ENCODE measurements at places on chromosomes 11 and 22. TPM values are rescaled to one million over a fixed set of nuclear protein-coding genes. Genes with fewer than 3 reads are reported as not detected.

Gene FAM227A
- 0.75 TPM for total RNA-seq

Gene CHRNA10
- total RNA-seq = 1.6 TPM

Gene ROM1
- total RNA-seq = 5.3 TPM

Gene ELMOD1
- total RNA-seq = not detected

Gene CHRM4
- total RNA-seq = not detected

Gene MMP1
- not detected for total RNA-seq

Gene CABP4
- total RNA-seq = 0.33 TPM

Gene MMP10
- total RNA-seq = not detected

Gene MS4A7
- 0.51 TPM for total RNA-seq

Gene DENND6B
- 3.9 TPM for total RNA-seq

Gene CHRM1
- not detected for total RNA-seq

Gene CCDC89
- 0.22 TPM for total RNA-seq

Gene H19
- not detected for total RNA-seq

All from CD8-positive, alpha-beta memory T cell (primary cell).